ENCODE measurements at places on chromosomes 1 and 21.

DNA sequence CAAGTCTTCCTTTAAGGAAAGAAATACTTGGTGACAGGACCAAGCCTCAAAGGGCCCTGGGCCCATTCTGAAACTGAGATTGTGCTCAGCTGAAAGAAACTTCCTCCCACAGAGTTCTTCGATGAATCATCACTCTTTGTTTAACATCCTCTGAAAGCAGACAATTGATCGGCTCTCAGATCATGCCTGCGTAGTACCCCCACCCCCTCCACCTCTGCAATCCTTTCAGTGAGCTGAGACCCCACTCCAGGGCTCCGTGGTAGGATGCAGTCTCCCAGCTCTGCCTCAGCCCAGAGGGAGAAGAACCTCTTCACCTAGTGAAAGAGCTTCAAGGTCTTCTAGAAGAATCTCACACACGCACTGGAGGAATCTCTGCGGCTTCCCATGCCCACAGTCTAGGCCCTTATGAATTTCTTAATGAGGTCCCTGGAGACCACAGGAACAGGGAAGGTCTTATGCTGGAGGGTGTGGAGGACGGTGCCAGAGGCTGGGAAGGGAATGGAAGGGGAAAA is 104.9 kb upstream of the SOD1 start:
- no peak for DNase-seq

DNA sequence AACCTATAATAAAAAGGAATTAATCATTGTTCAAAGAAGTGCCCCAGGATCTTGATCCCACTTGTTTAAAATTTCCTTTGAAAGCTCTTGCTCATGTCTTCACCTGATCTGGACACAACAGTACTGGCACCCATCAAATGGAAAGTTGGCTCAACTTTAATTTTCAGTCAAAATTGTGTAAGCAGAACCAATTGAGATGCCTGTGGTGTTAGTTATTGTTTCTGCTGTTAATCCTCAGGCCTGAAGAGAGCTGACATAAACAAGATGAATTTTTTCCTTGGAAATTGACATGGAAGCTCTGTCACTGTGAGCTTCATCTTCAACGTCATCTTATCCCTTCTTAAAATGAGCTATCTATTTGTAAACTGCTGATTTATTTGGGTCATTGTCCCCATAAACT is 88.3 kb upstream of the TNFSF4 start:
- no peak for DNase-seq

DNA sequence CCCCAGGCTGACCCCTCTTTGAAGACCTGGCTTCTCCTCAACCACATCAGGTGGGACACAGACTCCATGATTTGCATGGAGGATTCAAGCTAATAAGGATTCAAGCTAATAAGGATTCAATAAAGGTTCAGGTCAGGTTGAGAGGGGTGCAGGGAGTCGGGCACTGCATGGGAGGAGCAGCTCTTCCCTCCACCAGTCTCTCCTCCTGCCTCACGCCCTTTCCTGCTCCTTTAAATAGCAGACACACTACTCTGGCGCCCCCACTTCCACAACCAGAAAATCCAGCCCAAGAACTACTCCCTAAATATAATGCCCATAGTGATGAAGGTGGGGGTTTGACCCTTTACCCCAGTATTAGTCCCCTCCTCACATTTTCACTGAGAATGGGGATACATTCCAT is 7.1 kb downstream of the MEX3A start:
- no peak for DNase-seq

DNA sequence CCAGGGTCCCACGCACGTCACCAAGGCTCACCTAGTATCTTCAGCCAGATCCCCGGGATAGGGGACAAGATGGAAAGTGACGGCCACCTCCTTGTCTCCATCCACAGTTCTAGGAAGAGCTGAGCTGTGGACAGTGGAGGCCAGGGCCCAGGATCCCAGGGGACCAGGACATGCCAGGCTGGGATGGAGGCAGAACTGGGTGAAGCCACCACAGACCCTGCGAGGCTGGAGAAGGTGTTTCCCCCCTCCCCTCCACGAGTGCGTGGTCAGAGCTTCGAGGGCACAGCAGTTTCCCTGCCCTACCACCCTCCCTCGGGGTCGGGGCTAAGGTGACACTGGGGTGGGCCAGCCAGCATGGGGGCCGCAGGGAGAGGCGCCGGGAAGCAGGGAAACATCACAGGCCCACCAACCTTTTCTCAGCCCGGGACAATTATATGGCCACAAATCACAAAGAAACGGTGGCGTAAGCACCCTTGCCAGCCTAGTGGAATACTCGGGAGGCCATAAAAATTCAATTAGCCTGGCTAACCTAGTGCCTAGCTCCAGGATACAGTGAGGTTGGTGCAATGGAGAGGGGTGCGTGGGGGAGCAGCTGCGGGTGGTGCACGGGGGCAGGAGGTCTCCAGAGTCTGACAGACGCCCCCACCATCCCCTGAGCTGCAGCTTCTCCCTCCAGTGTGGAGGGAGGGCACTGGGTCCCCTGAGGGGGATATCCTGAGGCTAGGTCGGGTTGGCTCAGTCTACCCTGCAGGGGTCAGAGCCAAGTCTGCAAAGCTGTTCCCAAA is 13.4 kb downstream of the DRAXIN start:
- DNase-seq: no peak

DNA sequence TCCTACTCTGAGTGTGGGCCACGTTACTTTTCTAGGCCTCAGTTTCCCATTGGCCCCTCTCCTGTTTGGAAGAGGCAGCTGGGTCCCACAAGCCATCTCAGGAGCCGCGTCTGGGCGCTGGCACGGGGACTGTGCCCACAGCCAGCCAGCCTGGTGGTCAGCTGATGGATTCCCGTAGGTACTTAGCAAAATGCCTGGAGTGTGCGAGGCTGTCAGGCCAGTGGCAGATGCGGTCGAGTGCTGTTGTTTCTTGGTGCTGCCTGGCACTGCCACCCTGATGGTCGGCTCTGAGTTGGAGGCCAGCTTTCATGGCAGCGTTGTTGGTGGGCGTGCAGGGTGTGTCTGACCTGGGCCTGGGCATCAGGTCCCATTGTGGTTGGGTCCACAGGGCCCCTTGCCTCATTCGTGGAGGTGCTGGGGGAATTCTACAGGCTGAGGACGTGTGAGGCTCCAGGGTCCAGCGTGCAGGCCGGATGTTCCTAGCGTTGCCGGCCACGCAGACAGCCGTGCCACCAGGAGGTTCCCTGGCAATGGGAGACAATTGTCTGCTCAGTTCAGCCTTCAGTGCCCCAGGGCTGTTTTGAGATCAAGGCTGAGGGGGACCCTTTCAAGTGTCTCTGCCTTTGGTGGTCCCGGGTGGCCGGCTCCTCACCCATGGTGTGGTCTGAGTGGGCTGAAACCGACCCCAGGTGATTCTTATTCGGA is 20.9 kb downstream of the SKI start:
- DNase-seq: no peak

GRCh38 chr1:95252422-95252821 is 18.4 kb downstream of the RWDD3 start:
- no peak for DNase-seq

GRCh38 chr1:3673381-3674099 is 21.2 kb downstream of the TP73 start:
- DNase-seq: no peak

DNA sequence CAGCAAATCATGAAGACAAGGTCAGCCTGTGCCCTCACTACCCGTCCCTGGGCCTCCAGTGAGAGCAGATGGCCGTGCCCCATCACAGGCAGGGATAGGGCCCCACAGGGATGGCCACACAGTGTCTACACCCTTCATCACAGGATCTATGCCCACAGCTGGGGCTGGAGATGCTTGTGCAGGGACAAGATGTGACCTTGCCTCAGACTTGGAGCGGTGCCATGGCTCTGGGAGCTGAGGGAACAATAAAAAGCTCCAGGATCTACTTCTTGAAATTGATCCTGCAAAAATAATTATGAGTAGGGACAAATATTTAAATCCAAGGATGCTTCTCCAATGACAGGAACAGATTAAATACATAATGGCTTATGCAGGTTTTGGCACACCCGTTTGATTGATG is 25.4 kb upstream of the TCEA3 start:
- DNase-seq: no peak

DNA sequence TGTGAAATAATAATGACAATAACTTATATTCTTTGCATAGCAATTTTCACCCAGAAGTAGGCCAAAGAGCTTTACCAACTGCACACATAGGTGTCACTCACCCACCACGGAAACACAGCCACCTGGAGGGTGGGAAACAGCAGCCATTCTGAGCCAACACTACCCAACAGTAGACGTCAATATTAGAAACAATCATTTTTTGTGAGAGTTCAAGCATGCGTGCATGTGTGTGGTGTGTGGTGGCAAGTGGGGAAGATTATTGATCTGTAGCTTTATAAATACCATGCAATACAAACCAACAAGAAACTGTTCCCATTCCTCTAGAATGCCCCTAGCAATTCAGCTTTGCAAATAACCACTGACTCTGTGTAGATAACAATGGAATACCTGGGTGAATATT is 19.1 kb downstream of the PROX1 start:
- DNase-seq: no peak

GRCh38 chr1:59455206-59455605 is 158.3 kb downstream of the FGGY start:
- no peak for DNase-seq

DNA sequence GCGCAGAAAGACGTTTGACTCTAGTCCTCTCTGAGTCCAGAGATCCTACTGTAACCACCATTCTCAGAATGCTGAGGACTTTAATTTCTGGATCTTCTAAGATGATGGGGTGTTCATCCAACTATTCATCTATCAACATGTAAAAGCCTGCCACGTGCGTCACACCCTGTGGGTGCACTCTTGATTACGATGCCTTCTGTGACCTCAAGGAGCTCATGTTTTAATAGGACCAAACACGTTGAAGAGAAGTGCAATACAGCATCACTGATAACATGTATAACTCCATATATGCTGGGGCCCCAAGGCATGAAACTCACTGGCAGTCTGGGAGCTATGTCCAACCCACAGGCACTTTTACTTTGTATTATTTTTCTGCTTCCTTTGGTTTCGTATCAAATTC is 19.0 kb downstream of the KIAA0040 start:
- no peak for DNase-seq

GRCh38 chr21:44337941-44338895 is 972 bp downstream of the CFAP410 start:
- peak; percentile 51 for DNase-seq

DNA sequence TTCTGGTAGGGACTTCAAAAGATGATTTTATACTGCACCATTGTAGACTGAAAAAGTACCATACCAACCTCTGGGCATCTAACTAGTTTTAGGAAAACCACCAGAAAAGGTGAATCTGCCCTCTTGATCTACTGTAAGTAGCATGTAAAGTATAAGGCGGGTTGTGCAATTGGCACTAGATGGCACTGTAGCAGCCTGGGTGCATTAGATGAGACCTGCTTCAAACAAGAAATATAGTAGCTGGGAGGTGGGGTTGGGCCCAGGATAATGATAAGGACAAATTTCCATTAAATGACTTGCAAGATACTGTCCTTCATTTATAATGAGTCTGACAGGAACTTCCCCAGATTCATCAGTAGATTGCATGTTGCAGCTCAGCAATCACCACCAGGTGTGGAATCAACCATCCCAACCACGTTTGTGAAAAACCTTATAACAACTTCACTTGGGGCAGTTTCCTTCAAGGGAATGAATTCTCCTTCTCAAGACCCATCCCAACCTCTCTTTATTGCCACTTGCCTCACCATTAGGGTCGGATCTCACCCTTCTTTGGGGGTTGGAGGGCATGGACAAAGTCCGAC is 37.3 kb upstream of the IL10 start:
- DNase-seq: no peak

DNA sequence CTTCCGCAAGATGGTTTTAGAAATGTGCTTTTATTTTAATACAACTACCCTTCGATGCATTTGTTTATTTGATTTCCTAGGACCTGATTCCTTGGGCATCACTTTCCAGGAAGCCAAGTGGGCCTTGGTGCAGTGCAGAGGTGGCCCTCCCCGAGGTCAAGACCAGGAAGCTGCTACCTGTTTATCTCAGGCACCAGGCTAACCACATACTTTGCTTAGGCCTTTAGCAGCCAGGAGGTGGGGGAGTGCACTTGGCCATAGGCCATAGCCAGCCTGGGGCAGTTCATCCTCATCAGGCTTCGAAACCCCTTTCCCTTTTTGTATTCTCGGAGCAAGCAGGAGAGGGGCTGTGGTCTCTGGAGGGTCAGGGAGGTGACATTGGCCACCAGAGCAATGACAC is 45.4 kb downstream of the SMYD2 start:
- no peak for DNase-seq

DNA sequence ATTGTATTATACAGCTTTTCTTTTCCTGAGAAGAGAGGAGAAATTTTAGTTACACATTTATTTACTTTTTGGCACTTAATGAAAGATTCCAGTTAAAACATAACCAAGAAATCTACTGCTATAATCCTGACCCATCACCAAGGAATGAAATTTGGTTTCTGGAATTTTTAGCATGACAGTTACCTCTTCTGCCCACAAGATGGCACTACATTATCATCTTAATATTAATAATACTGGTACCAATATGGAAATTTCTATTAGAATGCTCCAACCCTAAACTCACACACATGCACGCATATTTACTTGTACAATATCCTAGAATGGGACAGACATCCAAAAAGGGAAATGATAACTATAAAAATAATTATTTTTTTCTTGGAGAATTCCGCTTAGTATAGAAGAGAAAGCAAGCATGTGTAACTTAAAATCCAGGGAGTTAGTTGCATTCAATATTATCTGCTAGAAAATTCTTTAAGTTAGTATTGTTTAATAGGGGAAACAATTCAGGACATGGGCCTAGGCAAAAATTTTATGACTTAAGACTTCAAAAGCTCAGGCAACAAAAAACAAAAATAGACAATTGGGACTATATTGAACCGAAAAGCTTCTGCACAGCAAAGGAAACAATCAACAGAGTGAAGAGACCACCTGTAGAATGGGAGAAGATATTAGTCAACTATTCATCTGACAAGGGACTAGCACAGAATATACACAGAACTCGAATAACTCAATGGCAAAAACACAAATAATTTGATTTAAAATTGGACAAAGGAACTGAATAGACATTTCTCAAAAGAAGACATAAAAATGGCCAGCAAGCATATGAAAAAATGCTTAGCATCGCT is 37.4 kb downstream of the MAP3K21 start:
- no peak for DNase-seq

- DNase-seq: no peak
Measured at GRCh38 chr1:91818713-91818975, 67.3 kb downstream of the TGFBR3 start.

DNA sequence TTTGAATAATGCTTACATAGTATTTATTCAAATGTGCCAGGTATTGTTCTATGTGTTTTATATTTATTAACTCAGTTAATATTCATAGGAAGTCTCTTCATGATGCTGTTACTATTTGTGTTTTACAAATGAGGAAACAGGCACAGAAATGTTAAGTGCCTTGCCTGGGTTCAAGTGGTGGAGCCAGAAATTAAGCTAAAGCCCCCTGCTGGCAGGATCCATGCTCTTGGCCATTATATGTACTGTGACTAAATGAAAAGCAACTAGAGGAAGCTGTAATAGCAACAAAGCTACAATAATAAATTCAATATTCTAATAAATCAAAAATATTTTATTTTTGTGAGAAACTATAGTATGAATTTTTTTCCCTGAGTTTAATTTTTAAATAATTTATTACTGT is 30.0 kb downstream of the IARS2 start:
- DNase-seq: no peak
